ENCODE measurements at places on chromosomes 5 and 9.

- DNase-seq, result no peak
Observed at GRCh38 chr9:34381323-34381722, 4.6 kb upstream of the MYORG start.

DNA sequence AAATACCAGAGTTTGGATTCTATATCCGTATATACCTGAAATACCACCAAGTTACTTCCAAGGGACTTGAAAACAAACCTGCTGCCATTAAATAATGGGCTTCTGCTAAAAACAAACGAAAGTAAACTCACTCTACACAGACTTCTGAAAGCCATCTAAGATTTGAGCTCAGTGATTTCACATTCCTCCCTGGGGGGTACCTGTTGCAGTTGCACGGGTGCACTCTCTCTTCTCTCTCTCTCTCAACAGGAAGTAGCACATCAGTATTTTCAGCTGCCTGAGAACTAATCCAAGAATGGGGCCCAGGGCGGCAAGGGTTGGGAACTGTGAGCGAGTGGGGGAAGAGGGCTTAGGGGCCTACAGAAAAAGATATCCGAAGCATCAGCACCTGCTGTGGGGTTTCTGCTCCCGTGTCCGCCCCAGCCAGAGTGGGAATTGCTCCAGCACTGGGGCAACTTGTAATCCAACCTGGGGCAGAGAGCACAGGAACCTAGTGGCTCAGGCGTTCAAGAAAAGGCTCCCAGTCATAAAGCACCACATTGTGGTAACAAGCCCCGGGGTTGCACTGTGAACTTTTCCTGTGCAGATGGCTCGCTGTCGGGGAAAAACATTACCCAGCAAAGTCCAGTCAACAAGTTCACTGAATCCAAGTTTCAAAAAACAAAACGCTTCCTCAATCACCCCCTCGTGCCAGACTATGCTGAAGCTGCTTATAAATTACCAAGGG is 99.8 kb downstream of the EFNA5 start:
- no peak for DNase-seq

DNA sequence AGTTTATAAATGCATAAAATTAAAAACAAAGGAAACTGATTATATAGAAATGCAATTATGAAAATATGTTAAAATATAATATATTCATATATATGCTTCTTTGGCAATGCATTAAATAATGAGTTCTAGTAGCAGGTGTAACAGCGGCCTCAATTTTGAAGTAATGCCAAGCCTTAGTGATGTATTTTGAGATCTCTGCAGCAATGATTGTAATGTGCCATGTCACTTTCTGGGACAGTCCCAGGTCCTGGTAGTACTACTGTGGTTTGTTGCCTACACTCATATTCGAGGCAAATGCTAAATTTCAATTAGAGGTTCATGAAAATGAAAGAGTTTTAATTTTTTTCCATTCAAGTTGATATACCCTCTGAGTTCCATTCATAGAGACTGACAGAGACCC is 75.8 kb upstream of the ORM1 start:
- no peak for DNase-seq

DNA sequence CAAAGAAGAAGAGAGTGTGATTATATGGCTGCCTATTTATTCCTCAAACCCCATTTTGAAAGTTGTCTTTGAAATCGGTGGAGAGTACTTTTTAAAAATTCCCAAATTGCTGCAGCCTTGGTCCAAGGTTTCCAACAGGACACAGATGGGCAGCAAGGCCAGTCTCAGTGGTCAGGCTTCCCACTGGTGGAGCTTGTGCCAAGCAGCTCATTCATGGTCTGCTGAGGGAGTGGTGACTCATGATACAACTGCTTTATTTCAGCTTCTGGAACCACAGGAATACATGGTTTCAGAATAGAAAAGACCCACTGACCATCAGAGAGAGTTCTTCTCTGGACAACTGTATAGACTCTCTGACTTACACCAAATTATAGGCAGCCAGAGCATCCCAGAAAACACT is 673.1 kb upstream of the KLF4 start:
- DNase-seq, result no peak

DNA sequence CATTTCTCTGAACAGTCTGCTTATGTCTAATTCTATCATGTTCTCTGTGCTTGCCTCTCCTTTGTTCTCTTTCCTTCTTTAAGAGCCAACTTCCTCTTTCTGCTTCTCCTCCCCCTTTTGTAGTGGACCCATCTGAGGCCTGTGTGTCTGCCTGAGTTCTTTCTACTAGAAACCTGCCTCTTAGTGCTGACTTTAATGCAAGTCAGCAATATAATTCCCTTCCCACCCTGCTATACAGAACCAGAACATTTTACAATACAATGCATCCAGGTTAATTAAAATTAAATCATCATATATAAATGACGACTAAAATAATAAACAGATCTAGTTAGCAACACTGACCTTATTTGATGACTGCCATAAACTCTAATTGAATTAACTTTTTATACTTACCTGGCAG is 82.6 kb upstream of the GAS1 start:
- DNase-seq, result no peak

- DNase-seq, result no peak
Observed at GRCh38 chr5:168132241-168132641, 159.2 kb upstream of the WWC1 start.

- no peak for DNase-seq
Observed at GRCh38 chr9:69604568-69605219, 67.5 kb downstream of the APBA1 start.

DNA sequence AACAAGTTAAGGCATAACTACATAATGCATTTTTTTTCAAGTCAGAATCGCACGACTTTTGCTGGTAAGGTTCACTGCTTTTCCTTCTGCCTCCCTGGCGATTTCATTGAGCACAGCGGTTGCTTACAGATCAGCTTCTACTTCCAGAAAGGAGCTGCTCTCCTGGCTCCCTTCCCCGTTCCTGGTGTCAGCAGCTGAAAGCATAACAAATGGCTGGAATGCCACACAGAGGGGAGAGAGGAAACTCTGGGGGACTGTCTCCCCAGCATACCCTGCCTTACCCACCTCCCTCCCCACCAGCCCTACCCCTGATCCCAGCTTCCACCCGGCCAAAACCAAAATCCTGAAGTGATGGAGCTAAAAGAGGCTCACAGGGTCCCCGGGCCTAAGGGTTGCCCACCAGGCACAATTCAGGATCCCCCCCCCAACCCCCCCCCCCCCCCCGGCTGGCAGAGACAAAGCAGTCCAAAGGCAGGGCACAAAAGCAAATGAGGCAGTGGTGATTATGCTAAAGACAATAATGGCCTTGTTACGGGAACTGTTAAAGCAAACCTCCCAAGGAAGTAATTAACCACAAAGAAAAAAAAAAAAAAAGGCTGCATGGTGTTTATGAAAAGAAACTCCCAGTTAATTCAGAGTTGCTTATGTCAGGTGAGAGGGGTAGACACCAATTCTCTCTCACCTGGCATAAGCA is 126.1 kb upstream of the WWC1 start:
- no peak for DNase-seq

DNA sequence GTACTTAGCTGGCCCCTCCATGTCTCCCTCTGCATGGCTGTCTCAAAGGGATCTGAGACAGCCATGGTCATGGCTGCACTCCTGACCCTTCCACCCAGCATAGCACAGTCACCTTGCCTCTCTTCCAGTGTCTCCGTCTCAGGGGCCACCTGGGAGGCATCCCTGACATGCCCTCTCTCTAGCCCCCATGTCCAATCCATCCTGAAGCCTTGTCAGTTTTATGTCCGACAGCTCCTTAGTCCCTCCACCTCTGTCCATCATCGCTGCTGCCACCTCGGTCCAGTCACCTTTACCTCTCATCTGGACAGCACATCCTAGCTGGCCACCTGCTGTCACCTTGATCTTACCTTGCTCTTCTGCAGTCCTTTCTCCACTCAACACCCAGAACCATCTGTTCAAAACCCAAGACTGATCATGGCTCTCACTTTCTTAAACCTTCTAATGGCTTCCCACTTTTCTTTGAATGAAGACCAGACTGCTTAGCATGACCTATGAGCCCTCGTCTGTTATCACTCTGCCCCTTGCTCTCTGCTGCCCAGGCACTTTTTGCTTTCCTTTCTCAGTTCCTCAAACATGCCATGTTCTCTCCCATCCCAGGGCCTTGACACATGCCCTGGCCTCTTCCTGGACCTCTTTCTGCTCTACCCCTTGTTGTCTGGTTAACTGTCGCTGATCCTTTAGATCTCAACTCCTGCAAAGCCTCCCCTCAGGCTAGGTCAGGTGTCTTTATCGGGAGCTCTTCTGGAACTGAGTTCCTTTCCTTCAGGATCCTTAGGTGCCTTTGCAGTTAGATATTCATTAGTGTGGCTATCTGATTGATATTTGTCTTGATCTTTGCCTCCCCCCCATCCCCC is 181.8 kb upstream of the PITX1 start:
- DNase-seq, result no peak

DNA sequence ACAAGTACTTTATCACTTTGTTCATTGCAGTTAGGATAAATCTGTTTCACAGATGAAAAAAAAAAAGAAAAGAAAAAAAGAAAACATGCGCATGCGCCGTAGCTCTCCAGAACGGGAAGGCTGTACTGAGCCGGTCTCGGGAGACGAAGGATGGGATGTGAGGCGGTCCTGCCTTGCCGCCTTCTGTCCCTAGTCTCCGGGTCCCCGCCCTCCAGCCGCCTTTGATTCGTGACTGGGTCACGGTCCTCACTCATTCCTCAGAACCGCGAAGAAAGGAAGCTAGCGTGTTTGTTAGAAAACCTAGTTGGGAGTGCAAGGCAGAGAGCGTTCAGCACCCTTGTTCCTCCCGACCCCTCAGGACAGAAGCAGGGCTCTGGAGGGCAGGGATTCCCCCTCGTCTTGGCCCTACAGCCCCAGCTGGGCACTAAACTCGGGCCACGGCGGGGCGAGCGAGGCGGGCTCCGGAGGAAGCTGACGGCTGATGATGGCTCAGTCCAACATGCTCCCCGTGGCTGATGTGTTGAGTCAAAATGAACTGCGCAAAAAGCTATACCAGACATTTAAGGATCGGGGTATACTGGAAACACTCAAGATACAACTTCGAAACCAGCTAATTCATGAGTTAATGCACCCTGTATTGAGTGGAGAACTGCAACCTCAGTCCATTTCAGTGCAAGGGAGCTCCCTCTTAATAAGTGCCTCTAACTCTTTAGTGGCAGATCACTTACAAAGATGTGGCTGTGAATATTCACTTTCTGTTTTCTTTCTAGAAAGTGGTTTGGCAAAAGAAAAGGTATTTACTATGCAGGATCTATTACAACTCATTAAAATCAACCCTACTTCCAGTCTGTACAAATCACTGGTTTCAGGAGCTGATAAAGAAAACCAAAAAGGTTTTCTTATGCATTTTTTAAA is 40.0 kb downstream of the CPLANE1 start:
- no peak for DNase-seq

DNA sequence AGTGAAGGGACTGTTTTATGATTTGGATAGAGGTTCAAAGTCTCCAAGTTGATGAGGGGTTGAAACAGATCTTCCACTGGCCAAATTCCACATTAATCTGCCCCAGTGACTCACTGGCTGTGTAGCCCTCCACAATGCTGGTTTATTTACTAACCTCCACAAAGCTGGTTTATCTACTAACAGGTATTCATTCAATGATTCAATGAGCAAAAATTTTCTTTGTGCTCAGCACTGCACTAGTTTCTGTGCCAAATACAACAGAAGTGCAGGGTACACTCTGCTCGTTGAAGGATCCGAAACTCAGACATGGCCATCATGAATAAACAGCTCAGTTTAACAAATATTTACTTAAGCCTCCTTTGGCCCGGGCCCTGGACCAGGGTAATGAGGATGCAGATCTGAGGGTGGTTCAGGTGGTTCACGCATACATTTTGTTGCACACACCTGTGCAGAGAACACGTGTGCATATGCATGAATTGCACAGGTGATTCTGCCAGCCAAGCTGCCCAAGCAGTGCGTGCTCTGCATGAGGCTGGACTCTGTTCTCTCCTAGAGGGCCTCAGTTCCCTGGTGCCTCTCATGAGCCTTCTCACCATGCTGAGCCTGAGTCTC is 71.0 kb downstream of the SH3PXD2B start:
- no peak for DNase-seq
